ENCODE measurements at places on chromosomes 6 and 20.

GRCh38 chr6:20412682-20413073 is 11.0 kb downstream of the E2F3 start:
- no peak for DNase-seq

GRCh38 chr6:13304101-13304500 is 24.2 kb downstream of the TBC1D7 start:
- DNase-seq = no peak

DNA sequence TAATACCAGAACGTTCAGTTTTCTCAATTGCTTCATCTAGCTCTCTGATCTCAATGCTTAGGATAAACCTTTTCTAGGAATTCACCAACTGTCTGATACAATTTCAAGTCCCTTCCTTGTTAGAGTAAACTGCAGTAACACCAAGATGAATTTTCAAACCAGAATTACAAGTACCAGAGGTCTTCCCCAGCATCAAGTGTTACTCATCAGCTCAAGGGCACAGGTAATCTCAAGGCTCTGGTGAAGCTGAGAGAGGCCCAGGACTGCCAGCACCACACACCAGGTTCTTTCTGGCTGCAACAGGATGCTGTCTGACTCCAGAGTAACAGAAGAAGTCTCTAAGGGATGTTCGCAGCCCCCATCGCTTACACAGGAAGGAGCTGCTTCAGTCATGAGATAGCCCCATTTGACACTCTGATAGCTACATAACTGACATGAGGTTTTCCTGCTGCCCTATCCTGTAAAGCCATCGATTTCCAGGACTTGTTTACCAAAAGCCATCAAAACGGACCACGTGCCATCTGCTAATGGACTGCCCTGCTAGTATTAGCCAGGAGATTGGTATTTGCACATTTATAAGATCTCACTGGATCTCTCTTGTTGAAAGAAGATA is 549.4 kb downstream of the UTRN start:
- DNase-seq = no peak

GRCh38 chr6:37068356-37069270 is 63.2 kb downstream of the FGD2 start:
- no peak for DNase-seq

- DNase-seq = no peak
These were observed 58.7 kb downstream of the OTOR start for GRCh38 chr20:16806886-16807285.

DNA sequence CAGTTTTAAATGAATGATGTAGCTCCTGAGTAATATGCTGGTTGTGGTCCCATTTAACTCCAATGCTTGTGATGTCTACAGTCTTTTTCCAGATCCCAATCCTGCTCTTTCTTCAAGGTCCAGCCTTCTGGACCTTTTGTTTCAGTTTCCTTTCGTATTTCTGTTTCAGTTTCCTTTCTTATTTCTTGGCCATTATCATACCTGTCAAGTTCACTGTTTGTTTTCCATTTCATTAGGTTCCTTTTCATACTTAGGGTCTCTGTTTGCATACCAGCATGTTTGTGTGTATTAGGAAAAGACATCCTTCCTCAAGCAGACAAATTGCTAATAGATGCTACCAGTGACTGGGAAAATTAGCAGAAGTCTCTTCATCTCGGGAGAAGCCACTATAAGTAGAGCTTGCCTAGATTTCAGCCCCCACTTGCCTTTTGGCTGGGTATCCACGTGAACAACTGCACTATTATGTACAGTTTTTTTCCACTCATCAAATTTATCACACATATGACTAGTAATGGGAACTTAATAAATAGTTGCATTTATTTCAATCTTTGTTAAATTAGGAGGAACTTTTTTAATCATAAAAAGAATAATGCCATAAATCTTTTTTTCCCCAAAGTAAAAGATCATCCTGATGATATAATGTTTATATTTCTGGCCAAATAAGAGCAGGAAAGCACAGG is 583.4 kb downstream of the BCKDHB start:
- no peak for DNase-seq

- no peak for DNase-seq
These were observed 52.3 kb downstream of the SLX4IP start for GRCh38 chr20:10487142-10488136.

DNA sequence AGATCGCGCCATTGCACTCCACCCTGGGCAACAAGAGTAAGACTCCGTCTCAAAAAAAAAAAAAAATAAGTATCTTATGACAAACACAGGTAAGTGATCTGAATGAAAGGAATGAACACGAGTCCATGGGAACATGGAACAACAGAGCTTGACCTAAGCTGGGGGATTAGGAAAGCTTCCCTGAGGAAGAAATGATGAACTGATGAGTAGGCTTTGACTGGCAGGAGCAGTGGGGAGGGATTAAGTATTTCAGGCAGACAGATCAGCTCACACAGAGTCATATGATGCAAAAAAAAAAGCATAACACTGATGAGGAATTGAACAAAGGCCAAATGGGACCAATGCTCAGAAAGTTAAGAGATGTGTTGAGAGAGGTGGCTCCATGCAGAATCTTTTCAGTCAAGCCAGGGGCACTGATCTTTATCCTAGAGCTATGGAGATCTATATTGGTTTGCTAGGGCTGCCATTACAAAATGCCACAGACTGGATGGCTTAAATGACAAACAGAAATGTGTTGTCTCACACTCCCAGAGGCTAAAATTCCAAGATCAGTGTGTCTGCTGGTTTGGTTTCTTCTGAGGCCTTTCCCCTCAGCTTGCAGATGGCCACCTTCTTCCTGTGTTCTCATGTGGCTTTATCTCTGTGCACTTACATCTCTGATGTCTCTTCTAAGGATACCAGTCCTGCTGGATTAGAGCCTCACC is 85.6 kb downstream of the ANKRD6 start:
- no peak for DNase-seq

DNA sequence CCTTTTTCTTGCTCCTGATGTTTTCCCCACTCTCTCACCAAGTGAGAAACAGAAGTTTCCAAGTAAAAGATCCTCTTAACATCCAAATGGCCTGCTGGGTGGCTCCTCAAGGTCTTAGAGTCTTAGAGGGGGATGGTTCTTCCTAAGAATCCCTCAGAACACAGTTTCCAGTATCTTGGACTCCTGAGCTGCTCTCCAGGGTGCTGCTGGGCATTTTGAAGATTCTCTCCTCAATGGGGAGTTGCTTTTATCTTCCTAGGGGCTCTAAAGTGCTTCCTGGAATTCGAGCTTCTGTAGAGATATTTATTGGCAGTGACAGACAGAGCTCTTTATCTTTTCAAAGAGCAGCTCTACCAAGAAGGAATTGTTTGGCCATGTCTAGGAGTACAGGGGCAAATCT is 70.8 kb upstream of the SLC35B3 start:
- no peak for DNase-seq
